ENCODE measurements at places on chromosomes 2 and 18.

- DNase-seq: peak; percentile 46
Observed at GRCh38 chr2:25481381-25482300, 139.9 kb upstream of the DNMT3A start.

DNA sequence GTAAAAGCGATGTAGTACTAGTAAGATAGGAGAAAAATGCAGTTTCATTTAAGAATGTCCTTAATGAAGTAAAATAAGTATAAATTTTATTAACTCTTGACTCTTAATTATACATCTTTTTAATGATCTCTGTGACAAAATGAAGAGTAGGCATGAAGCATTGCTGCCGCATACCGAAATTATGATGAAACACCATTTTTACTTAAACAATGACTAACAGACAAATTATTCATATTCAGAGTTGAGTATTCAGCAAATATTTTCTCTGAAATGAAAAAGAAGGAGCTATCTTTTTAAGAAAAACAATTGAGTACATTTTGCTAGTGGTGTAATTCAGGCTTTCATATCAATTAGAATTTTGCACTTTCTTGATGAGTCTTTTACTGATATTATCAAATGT, 150.6 kb upstream of the DOCK10 start:
- DNase-seq: no peak

- no peak for DNase-seq
Observed at GRCh38 chr2:63514781-63515180, 73.5 kb downstream of the WDPCP start.

DNA sequence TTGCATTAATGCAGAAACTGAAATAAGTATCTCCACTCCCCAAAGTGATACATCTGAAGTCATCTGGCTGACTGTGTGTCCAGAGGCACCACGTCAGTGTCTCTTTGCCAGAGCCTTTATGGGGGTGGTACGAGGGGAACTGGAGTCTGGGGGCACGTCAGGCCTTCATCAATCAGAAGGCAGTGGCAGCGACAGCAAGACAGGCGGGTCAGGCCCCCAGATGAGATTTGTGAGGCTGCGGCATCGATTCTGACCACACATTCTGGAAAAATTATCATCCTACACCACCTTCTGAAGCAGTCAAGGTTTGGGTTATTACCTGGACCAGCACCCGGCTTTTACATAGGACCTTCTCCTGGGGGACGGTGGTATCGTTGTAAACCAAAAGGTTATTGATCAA, 223.6 kb downstream of the GBX2 start:
- no peak for DNase-seq

GRCh38 chr18:22057908-22058527, 111.4 kb upstream of the GATA6 start:
- no peak for DNase-seq

DNA sequence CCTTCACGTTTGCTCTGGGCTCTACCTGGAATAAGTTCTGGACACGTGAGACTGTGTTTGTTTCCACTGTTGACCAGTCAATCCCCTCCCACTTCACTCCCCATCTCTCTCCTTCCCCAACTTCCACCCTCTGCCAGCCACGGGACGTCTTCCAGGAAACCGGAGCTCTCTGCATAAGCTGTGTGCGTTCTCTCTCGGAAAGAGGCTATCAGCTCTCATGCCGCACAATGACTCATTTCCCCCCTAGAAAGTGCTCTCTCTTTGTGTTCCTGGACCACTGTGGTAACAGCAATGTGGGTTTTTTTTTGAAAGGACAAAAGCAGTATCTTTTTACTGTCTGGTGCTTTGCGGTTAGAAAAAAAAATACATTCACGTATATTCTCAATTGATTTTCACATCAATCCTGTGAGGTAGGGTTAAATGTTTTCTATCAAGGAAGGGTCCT, 10.2 kb downstream of the PROKR1 start:
- DNase-seq: peak; percentile 93

DNA sequence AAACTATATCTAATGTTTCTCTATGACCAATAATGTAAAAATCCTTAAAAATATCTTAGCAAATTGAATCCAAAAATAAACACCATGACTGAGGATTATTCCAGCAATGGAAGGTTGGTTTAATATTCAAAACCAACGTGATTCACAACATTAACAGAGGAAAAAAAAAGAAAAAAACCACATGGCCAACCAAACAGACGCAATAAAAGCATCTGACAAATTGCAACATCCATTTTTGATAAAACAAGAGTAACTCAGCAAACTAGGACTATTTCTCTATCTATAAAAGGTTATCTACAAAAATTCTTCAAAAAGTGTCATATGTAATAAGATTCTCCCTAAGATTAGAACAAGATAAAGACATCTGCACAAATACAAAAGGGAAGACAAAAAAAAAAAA, 28.9 kb downstream of the PPP3R1 start:
- no peak for DNase-seq

DNA sequence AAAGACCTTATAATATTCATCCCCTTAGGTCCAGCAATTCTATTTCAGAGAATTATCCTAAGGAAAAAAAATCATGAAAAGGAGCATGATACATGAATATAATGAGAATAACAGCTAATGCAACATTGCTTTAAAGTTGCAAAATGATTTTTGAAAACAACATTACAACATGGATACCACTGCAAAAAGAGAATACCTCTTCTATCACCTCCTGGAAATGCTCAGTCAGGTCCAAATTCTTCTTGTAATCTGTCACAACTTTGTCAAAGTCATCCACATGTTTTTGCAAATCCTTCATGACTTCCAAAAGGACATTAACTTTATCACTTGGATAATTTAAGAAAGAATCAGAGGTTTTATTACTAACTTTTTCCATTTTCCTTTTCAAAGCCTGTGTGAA, 47.9 kb upstream of the TTN start:
- DNase-seq: no peak

DNA sequence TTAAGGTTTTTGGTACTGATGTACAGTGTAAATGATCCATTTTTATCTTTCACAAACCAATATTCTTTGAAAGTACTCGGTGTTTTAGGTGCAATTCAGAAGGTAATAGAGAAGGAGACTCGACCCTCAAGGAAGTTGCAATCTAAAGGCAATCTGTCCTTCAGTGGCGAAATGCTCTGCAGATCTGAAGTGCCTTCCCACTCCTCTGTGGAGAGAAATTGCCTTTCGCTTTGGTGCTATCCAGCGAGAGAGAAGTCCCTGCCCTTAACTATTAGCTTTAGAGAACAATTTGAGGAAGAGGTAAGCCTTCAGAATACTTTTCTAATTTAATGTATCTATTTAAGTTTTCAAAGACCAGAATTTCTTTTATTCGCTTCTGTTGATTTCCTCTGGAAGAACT, 371.8 kb upstream of the FANCL start:
- DNase-seq: no peak

- DNase-seq: no peak
Observed at GRCh38 chr18:63917817-63918216, 10.1 kb downstream of the SERPINB10 start.
